ENCODE measurements at places on chromosomes 7 and 10. TPM values are rescaled to one million over a fixed set of nuclear protein-coding genes. Genes with fewer than 3 reads are reported as not detected.
A peak's percentile ranks its signal among the peaks of the same experiment; 100 is the strongest.

The PDZD7 gene
- 0.19 TPM for total RNA-seq

The SEMA3E gene
- 3.1 TPM for total RNA-seq

The HBP1 gene
- total RNA-seq, result 64.1 TPM

The C10orf62 gene
- not detected for total RNA-seq

DNA sequence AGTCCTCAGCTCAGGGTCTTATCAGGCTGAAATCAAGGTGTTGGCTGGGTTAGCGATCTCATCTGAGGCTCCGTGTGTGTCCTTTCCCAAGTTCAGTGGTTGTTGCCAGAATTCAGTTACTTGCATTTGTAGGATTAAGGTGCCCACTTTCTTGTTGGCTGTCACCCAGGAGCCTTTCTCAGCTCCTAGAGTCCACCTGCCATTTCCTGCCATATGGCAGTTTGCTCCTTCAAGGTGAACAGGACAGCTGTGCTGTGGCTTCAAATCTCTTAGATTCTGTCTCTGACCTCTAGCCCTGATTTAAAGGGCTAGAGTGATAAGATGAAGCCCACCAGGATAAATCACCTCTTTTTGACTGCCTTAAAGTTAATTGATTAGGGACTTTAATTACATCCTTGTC is 1.0 kb upstream of the HIF1AN start:
- DNase-seq, result no peak

DNA sequence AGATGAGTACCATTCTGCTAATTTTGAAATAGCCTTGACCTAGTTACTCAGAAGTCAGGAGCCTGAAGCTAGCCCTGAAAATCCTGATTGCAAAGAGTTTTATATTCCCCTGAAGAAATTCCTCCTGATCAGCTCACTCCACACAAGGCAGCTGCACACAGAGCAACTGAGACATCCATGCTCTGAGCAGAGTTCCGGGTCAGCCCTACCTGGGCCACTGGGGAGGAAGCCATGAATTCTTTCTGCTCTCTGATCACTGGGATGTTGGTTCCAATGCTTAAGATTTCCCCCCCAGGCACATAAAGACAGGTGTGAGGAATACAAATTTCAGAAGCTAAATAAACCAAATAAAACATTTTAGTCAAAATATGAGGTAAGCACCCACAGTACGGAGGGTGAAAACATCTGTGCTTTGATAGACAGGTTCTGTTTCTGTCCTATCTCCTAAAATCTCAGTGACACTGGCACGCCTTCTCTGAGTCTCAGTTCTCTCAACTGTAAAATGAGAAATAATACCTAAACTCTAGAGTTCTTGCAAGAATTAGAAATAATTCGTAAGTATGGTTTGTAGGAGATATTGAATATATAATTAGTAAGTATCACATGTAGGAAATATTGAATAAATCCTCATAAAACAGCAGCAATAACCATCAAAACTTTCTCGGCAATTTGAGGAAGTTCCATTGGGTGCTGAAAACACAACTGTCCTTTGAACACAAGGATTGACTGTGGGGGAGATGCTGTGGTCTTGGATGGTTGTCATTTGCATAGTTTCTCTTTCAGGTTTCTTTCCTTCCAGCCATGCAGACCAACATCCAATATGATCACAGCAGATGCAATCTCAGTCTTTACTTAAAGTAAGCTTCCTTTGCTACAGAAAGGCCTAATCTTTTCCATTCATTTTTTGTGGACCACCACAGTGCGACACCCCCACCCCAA is 133.0 kb upstream of the TNS3 start:
- DNase-seq, result peak; percentile 13

DNA sequence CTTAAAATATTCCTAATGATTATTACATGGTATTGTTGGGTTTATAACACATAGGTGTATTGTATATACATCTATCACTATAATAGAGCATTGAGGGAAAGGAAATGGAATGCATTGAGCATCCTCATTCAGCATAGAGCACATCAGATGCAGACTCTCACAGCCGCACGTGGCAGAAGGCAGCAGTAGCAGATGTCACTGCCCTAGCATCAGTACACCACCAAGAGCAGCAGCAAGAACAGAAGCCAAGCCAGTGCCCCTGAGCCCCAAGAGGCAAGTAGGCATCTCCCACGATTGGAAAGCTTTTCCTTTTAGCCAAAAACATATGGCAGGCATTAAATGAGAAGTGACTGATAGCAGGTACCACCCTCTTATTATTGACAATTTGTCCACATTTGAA is 510.0 kb downstream of the TNS3 start:
- DNase-seq, result no peak

- no peak for DNase-seq
Measured at GRCh38 chr10:69007260-69007659, 18.7 kb downstream of the KIFBP start.
